ENCODE measurements at places on chromosomes 1 and 21. TPM values are rescaled to one million over a fixed set of nuclear protein-coding genes. Genes with fewer than 3 reads are reported as not detected.

DNA sequence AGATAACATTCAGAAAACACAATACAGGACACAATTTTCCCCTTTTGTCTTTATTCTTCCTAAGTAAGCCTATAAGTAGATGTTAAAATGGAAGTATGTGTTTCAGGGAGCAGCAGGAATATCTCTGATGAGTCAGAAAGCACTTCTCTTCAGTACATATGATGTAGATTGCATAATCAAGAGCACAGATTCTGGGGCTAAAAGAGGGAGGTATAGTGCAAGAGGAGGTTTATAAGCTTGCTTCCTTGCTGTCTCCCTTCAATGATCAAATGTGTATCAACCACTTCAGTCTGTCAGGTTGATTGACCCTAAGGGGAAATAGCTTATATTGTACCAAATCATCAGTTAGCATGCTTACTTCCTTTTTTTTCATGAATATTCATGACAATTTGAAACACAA is 822.8 kb downstream of the BRINP3 start:
- H3K27ac ChIP-seq: no peak overlapping the region
- H3K27me3 ChIP-seq: no peaks in the 10 kb centered on the region
- H3K36me3 ChIP-seq: no peaks in the 10 kb centered on the region
- H3K4me3 ChIP-seq: no peak overlapping the region
- H3K4me1 ChIP-seq: no peaks in the 10 kb centered on the region
- no peak for DNase-seq

GRCh38 chr1:59554752-59555151 is 257.9 kb downstream of the FGGY start:
- no peaks in the 10 kb centered on the region for H3K27me3 ChIP-seq
- H3K36me3 ChIP-seq: no peaks in the 10 kb centered on the region

GRCh38 chr1:89171067-89171438 is 4.8 kb downstream of the GBP7 start:
- no peak overlapping the region for H3K27ac ChIP-seq
- no peaks in the 10 kb centered on the region for H3K4me1 ChIP-seq
- no peaks in the 10 kb centered on the region for H3K36me3 ChIP-seq
- no peak for DNase-seq
- H3K27me3 ChIP-seq: no peaks in the 10 kb centered on the region

DNA sequence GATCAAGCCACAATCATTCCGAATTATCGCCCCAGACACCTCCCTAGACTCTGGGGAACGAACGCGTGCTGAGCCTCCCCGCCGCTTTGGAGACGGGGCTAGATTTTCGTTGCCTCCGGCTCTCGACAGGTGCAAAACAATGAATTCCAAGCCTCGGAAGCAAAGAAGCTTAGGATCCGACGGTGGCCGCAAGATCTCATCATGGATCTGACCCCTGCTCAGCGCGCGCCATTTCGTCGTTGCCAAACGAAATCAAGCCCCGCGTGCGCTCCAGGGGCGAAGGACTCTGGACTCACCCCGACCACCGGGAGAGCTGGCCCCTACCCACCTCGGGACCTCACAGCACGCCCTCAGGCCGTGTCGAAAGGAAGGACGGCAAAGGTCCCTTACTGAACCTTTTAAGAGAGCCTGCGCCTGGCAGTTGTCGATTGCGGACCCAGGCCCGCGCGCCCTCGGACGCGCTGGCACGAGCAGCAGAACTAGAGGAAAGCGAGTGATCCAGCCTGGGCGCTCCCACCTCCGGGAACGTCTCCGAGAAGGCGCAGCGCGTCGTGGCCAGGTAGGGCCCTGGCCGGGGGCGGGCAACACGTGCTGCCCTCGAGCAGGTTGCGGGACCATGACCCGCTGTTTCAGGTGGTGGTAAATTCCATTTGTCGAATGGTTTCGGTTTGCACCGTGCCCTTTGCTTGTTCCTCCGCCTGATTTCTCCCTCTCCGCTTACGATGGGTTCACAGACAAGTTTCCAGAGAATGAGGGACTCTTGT is 1.6 kb upstream of the RUNX3 start:
- H3K4me3 ChIP-seq: no peak overlapping the region
- no peak overlapping the region for H3K27ac ChIP-seq
- no peak for DNase-seq
- peaks cover 40% of the 10 kb centered on the region for H3K4me1 ChIP-seq
- peaks cover 9% of the 10 kb centered on the region for H3K36me3 ChIP-seq
- no peaks in the 10 kb centered on the region for H3K27me3 ChIP-seq

GRCh38 chr1:155947292-155947691 is 5.9 kb downstream of the RXFP4 start:
- peaks cover 31% of the 10 kb centered on the region for H3K4me1 ChIP-seq
- no peaks in the 10 kb centered on the region for H3K27me3 ChIP-seq
- H3K36me3 ChIP-seq: peaks cover 32% of the 10 kb centered on the region
- no peak overlapping the region for H3K27ac ChIP-seq

DNA sequence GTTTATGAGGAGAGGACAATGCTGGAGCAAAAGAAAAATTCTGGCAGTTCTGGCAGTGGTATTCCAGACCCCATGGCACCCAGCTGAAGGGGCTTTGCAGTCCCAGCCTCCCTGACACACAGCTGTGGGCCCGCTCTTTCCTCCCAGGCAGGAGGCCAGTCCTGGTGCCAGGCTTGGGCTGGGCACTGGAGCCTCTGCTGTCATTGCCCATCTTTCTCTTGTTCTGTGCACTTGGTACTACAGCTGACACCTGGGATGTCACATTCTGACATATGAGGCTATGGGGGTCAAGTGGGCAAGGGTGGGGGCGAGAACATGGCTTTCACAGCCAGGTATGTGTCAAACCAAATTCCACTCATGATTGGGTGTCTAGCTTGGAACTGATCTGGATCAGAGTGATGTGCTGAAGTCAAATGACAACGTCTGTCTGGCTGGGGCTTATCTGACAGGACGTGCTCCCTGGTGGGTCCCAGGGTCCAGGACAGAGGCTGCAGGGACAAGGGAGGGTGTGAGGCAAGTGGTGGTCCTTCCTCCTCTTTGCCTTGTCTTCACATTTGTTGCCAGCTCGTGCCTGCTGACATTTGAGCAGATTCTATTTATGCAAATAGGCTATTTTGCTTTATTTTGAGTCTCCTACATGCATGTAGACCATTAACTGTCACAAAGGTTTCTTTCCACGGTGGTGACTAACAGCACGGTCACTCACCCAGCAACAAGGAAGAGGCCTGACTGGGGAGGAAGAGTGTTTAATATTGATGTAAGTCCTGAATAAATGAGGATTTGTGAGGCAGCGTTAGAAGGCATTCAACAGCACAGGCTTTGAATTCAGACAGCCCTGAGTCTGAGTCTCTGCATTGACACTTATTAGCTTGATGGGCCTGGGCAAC is 336.3 kb downstream of the PBX1 start:
- H3K27ac ChIP-seq: no peak overlapping the region
- H3K36me3 ChIP-seq: no peaks in the 10 kb centered on the region
- H3K4me1 ChIP-seq: no peaks in the 10 kb centered on the region
- H3K4me3 ChIP-seq: no peak overlapping the region
- no peaks in the 10 kb centered on the region for H3K27me3 ChIP-seq

- H3K4me1 ChIP-seq: no peaks in the 10 kb centered on the region
- H3K4me3 ChIP-seq: no peak overlapping the region
- no peak for DNase-seq
These were observed 45.3 kb downstream of the SETD4 start for GRCh38 chr21:36015045-36015444.

SPTA1 gene
- total RNA-seq: not detected

DNA sequence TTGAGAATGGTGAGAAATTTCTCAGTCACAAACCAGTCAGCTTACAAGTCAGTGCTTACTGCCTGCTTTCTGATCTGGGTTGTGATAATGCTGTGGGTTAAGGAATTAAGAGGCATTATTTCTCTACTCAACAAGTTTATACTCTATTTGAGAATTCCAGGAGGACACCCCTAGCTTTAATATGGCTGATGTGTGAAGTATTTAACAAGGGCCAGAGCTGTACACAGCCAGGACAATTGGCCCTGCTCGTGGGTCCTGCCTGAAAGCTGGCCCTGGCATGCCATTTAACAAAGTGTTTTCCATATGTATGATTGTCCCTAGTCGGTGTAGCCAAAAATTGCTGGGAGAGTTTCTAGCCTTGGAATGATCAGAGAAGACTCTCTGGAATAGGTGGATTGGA is 43.2 kb downstream of the HHAT start:
- H3K4me3 ChIP-seq: no peak overlapping the region
- H3K27ac ChIP-seq: no peak overlapping the region
- H3K27me3 ChIP-seq: no peaks in the 10 kb centered on the region
- no peaks in the 10 kb centered on the region for H3K4me1 ChIP-seq

DNA sequence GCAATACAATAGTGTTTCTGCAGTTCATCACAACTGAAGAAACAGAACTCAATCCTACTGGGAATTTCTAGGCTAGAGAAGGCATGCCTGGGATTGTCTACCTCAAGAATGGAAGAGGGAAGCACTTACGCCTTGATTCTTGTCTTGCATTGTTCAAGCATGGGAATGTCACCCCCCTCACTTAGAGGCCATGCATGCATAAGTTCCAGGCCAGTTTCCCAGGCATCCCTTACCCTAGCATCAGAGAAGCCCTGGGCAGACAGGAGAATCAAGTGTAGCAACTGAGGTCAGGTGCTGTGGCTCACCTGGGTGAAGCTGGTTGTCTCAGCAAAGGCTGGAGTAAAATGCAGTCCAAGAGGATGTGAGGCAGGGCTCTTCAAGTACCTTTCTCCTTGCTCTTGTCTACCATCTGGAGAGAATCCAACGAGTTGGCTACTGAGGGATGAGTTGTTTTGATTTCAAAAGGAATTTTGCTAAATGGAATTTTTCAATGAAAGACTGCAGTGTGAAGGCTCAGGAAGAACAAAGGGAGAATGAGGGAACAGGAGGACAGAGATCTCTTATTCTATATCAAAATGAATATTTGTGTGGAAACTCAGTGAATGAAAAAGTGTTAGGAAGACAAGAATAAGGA is 174.3 kb downstream of the NEK7 start:
- DNase-seq: no peak
- no peaks in the 10 kb centered on the region for H3K36me3 ChIP-seq
- H3K27ac ChIP-seq: no peak overlapping the region

Measured in CD8-positive, alpha-beta memory T cell (primary cell).